ENCODE measurements at places on chromosomes 7 and 10. TPM values are rescaled to one million over a fixed set of nuclear protein-coding genes. Genes with fewer than 3 reads are reported as not detected.

Gene ZNF853
- 2.3 TPM for total RNA-seq

Gene PLEKHS1
- total RNA-seq = 0.07 TPM

Gene TRPV6
- not detected for total RNA-seq

Gene PTPRN2
- 1.0 TPM for total RNA-seq

Gene PHKG1
- 0.48 TPM for total RNA-seq

Gene GRID2IP
- not detected for total RNA-seq

Gene HPSE2
- not detected for total RNA-seq

Gene HPS6
- 38.3 TPM for total RNA-seq

Gene EXOC6
- total RNA-seq = 26.7 TPM

Gene UTF1
- total RNA-seq = not detected

Gene HSPA12A
- 9.3 TPM for total RNA-seq

Gene GRM8
- not detected for total RNA-seq

Gene SERPINE1
- total RNA-seq = 1,778 TPM

Gene POR
- 165 TPM for total RNA-seq

Gene LBX1
- total RNA-seq = not detected

Gene STAG3
- total RNA-seq = 0.37 TPM

Gene AKR1C3
- 1,197 TPM for total RNA-seq

Gene AGFG2
- total RNA-seq = 50.9 TPM

Gene PLEKHA1
- total RNA-seq = 14.9 TPM

Gene SFRP5
- 2.7 TPM for total RNA-seq

Gene ACSL5
- 0.41 TPM for total RNA-seq

Gene TMEM213
- not detected for total RNA-seq

Gene RSPH10B2
- 0.14 TPM for total RNA-seq

Gene COL1A2
- not detected for total RNA-seq

Gene AKR1C8
- not detected for total RNA-seq

Gene CYP3A5
- total RNA-seq = 2.2 TPM

Gene MBL2
- total RNA-seq = not detected

Gene NAT16
- total RNA-seq = 0.12 TPM
